ENCODE measurements at places on chromosomes 5 and 9.

DNA sequence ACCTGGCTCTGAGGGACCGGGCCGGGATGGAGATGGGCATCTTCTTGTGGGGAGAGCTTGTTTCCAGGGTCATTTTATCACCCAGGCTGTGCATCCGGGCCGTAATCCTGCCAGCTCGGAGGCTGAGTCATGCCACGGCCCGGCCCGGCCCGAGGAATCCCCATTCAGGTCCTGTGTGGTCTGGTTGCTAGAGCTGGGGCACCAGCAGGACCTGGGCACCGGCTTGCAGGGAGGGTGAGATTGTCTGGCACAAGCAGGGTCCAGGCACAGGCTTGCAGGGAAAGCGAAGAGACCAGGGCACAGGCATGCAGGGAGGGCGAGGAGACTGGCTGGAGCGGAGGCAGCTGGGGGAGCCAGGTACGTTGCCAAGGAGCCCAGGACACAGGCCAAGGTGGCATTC, 106.8 kb downstream of the RXRA start:
- H3K36me3 ChIP-seq = no peaks in the 10 kb centered on the region
- H3K27ac ChIP-seq = no peak overlapping the region
- no peaks in the 10 kb centered on the region for H3K4me1 ChIP-seq
- no peak for DNase-seq

DNA sequence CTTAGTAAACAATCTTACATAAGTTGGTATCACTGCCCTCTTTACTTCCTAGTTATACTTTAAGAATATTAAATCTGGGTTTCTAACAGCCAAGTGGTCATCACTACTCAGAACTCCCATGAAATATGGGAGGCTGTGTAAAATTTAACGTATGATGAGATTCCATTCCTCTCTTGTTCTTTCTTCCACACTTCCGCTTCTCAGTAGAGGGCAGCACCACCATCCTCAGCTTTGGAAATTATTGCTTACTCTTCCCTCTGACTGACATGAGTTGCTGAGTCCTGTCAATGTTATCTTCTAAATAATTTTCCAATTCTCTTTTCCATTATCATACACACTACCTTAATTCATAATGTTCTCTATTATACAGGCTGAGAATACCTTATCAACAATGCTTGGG, 194.0 kb downstream of the RFX3 start:
- no peaks in the 10 kb centered on the region for H3K27me3 ChIP-seq
- no peak overlapping the region for H3K27ac ChIP-seq
- no peak for DNase-seq
- no peak overlapping the region for H3K4me3 ChIP-seq

DNA sequence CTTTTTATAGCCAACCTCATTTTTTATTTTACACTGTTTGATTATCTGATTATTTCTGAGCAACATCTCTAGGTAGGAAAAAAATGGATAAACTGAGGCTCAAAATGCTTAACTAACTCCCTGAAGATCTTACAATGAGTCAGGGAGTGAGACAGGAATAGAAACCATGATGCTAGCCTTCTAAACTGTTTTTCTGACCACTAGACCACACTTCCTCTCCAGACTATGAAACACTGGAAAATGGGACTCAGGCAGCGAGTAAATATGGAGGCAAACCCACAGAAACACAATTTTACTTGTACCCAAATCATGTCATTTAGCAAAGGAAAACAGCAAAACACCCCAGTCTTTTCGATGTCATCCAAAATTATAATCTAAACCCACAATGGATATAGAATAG, 129.9 kb upstream of the ANKH start:
- H3K4me3 ChIP-seq = no peak overlapping the region
- no peaks in the 10 kb centered on the region for H3K36me3 ChIP-seq
- no peaks in the 10 kb centered on the region for H3K27me3 ChIP-seq

DNA sequence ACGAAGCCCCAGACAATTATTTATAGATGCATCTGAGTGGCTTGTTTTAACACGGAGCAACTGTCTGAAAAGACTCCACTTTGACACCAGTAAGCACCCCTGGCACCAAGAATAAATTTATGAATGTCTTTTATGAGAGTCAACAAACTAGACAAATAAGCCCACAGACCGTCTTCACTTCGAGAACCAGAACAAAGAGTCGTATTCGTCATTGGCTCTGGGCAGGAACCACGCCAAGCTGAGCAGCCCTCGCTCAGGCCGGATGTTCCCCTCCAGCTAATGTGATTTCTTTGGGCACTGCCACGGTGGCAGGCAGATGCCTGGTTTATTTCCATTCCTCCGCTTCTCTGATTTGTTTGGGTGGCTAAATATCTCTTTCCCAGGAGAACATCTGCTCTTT, 91.9 kb upstream of the STC2 start:
- H3K4me1 ChIP-seq = no peaks in the 10 kb centered on the region
- H3K27me3 ChIP-seq = no peaks in the 10 kb centered on the region
- H3K4me3 ChIP-seq = no peak overlapping the region
- no peak overlapping the region for H3K27ac ChIP-seq
- no peaks in the 10 kb centered on the region for H3K36me3 ChIP-seq
- DNase-seq = no peak

GRCh38 chr9:106583751-106584150, 279.2 kb upstream of the ZNF462 start:
- no peaks in the 10 kb centered on the region for H3K27me3 ChIP-seq
- DNase-seq = no peak
- H3K36me3 ChIP-seq = no peaks in the 10 kb centered on the region
- no peaks in the 10 kb centered on the region for H3K4me1 ChIP-seq
- H3K27ac ChIP-seq = no peak overlapping the region
- H3K4me3 ChIP-seq = no peak overlapping the region

GRCh38 chr9:131287359-131287758, 2.2 kb upstream of the PLPP7 start:
- DNase-seq = no peak
- H3K4me1 ChIP-seq = peaks cover 2% of the 10 kb centered on the region
- H3K27me3 ChIP-seq = no peaks in the 10 kb centered on the region
- H3K36me3 ChIP-seq = no peaks in the 10 kb centered on the region
- no peak overlapping the region for H3K27ac ChIP-seq
- no peak overlapping the region for H3K4me3 ChIP-seq

DNA sequence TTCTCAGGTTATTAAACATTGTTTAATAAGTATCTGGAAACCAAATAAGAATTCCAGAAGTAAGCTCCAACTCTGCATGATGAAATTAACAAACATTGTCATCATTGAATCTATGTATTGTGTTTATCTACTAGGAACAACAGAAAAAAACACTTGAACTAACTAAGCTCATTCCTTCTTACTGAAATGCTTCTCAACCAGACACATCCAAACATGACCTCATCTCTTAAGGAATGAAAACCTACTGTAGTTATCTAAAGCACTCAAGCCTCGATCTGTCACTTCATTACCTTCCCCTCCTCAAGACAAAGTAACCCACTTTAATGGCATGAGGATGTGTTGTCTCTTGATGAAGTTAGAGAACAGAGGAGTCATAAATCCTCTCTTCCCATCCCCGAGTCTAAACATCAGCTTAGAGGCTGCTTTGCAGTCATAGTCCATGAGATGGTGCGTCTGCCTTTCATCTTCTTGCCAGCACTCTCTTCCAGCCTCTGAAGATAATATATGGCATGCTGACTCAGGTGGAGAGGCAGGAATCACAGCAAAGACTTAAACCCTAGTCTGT, 86.5 kb downstream of the CEMIP2 start:
- H3K27me3 ChIP-seq = no peaks in the 10 kb centered on the region
- no peak overlapping the region for H3K4me3 ChIP-seq
- peaks cover 28% of the 10 kb centered on the region for H3K4me1 ChIP-seq

GRCh38 chr9:2876726-2877125, 32.8 kb upstream of the PUM3 start:
- no peak overlapping the region for H3K27ac ChIP-seq
- H3K36me3 ChIP-seq = no peaks in the 10 kb centered on the region
- DNase-seq = no peak
- H3K4me1 ChIP-seq = no peaks in the 10 kb centered on the region
- H3K27me3 ChIP-seq = no peaks in the 10 kb centered on the region
- no peak overlapping the region for H3K4me3 ChIP-seq

DNA sequence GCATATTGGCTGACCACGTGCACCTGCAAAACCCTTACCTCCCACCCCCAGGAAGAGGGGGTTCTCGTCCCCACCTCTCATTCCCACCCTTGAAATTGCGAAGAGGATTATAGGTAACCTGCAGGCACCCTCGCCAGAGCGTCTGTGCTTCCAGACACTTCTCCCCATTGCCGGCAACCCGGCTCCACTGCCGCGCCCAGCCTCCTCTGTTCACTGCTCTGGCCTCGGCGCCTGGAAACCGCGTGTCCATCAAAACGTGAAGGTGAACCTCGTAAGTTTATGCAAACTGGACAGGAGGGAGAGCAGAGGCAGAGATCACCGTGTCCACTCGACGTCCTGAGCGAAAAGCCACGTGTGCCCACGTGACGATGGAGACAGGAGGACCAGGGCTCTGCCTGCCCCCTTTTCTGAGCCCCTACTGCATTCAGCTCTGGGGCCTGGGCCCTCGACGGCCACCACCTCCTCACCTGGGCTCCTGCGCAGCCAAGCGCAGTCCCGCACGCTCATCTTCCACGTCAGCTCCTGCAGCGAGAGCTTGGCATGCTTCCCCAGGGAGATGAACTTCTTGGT, 1.9 kb downstream of the TERT start:
- H3K4me1 ChIP-seq = peaks cover 9% of the 10 kb centered on the region
- no peak for DNase-seq
- no peak overlapping the region for H3K27ac ChIP-seq

DNA sequence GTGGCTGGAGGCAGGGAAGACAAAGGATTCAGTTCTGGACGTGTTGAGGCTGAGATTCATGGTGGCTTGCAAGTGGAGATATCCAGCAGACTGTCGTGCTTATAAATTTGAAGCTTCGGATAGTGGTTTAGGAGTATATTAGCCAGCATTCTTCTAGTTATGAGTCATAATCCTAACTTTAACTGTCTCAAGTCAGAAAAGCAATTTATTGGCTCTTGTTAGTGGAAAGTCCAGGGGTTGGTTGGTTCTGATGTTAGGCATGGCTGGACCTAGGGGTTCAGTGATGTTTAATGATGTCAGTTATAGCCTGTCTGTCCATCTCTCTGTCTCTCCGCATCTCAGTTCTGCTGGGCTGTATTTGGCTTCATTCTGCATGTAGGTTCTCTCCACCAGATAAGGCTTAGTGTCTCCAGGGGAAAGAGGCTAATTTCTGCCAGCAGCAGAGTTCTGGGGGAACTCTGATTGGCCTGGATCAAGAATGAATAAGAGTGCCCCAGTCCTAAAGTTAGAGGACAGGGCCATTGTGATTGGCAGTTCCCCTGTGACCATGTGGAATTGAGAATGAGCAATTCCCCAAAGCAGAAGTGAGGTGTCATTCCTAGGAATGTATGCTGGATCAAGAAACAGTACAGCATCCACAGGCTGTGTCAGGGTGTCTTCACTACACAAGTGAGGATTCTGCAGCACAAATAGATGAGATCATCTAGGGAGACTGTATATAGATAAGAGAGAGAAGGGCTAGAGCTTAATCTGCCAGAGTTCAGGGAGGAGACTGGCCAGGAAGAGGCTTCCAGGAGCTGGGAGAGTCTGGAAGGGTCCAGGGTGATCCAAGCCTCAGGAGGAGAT, 72.9 kb upstream of the SHB start:
- no peak overlapping the region for H3K4me3 ChIP-seq

GRCh38 chr9:21579247-21579671, 97.1 kb upstream of the IFNE start:
- no peaks in the 10 kb centered on the region for H3K27me3 ChIP-seq
- H3K4me3 ChIP-seq = peak overlapping the region; percentile 52
- H3K36me3 ChIP-seq = no peaks in the 10 kb centered on the region

DNA sequence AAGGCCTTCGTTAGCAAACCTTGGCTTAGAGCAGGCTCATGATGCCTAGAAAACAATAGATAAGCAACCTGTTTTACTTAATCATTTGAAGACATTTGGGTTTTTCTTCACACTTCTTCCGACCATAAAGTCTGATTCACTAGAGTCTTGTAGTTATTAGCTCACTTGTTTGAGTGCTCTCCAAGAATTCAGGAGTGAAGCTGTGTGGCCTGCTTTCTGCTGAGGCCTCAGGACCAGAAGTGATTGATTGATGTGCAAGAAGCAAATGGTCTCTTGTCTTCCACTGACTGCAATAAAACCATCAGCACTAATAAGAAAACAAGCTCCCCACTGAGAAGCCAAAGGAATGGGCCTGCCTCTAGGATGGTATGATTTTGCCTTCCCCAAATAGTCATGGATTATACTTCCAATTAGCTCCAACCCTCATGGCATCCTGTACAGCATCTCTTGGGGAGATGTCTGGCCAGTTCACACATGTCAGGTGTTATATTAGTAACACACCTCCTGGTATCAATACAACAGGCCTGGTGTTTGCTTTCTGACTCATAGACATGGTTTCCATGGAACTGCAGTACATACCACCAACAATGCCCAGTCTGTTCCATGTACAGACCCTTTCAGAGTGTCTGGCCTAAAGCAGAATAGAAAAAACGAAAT, 317.6 kb downstream of the CWC27 start:
- no peak overlapping the region for H3K27ac ChIP-seq
- H3K4me3 ChIP-seq = no peak overlapping the region

- no peaks in the 10 kb centered on the region for H3K4me1 ChIP-seq
- no peak overlapping the region for H3K4me3 ChIP-seq
- H3K27me3 ChIP-seq = no peaks in the 10 kb centered on the region
- H3K36me3 ChIP-seq = no peaks in the 10 kb centered on the region
- no peak for DNase-seq
Measured at GRCh38 chr5:122180146-122180712, 50.9 kb downstream of the ZNF474 start.

- H3K4me1 ChIP-seq = no peaks in the 10 kb centered on the region
- no peaks in the 10 kb centered on the region for H3K27me3 ChIP-seq
- no peak overlapping the region for H3K27ac ChIP-seq
- DNase-seq = peak; percentile 71
Measured at GRCh38 chr9:34603610-34604231, 8.2 kb downstream of the RPP25L start.

GRCh38 chr5:73861313-73861988, 235.5 kb downstream of the ARHGEF28 start:
- no peaks in the 10 kb centered on the region for H3K27me3 ChIP-seq
- no peak overlapping the region for H3K4me3 ChIP-seq
- H3K4me1 ChIP-seq = no peaks in the 10 kb centered on the region

DNA sequence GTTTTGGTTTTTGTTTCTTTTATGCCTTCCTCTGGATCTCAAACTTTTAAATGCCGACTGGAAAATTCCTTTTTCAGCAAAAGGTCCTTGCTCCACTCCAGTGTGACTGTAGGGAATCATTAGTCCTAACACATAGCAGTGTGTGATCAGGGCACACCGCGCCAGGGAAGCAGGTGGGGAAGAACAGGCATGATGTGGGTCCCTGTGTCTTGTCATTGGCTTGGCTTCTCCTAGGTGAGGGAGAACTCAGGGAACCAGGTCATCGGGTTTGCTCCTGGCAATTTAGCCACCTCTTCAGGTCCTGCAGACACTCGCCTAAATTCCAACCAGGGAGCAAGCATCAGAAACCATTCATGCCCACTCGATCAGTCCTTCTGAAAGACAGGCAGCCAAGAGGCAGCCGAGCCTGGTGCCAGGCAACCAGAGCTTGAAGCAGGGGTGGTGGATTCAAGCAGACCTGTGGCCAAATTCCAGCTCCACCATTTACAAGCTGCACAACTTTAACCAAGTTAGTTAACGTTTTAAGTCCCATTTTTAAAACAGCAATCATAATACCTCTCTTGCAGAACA, 514.2 kb downstream of the BNC2 start:
- no peak overlapping the region for H3K27ac ChIP-seq
- no peaks in the 10 kb centered on the region for H3K4me1 ChIP-seq
- H3K27me3 ChIP-seq = no peaks in the 10 kb centered on the region

GRCh38 chr9:25537808-25538207, 140.4 kb downstream of the TUSC1 start:
- no peak for DNase-seq
- H3K27me3 ChIP-seq = no peaks in the 10 kb centered on the region
- H3K27ac ChIP-seq = no peak overlapping the region
- H3K4me3 ChIP-seq = no peak overlapping the region
- H3K4me1 ChIP-seq = no peaks in the 10 kb centered on the region

- no peaks in the 10 kb centered on the region for H3K27me3 ChIP-seq
- H3K27ac ChIP-seq = no peak overlapping the region
- H3K4me1 ChIP-seq = no peaks in the 10 kb centered on the region
- no peaks in the 10 kb centered on the region for H3K36me3 ChIP-seq
Measured at GRCh38 chr5:1781107-1781506, 18.5 kb downstream of the MRPL36 start.

All from CD8-positive, alpha-beta memory T cell (primary cell).